Mesothelial cell of epicardium (in vitro differentiated cells): ENCODE measurements at places on chromosomes 2 and 18.
A peak's percentile ranks its signal among the peaks of the same experiment; 100 is the strongest.

GRCh38 chr2:174827371-174828369 is 63.4 kb upstream of the CHRNA1 start:
- DNase-seq = no peak

DNA sequence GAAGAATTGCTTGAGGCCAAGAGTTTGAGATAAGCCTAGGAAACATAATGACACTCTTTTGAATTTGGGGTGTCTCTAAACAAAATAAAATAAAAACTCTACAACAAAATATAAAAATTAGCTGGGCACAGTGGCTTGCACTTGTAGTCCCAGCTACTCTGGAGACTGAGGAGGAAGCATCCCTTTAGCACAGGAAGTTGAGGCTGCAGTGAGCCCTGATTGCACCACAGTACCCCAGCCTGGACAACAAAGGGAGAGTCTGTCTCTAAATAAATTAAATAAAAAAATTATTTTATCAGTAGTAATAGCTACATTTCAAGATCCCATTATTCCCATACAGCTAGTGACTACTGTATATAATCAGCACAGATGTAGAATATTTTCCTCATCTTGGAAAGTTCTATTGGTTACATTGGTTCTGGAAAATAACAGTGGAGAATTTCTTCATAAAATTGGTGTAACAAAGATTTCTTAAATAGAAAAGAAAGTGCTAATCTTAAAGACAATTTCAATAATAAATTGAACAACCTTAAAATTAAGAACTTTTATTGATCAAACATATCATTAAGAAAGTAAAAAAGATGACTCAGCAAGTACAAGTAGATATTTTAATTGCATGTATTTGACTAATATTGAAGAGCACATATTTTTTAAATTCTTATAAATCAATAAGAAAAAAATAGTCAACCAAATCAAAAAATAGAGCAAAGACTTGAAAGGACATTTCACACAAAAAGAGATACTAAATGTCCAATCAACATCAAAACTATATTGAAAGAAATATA is 90.4 kb upstream of the KYNU start:
- DNase-seq = no peak

DNA sequence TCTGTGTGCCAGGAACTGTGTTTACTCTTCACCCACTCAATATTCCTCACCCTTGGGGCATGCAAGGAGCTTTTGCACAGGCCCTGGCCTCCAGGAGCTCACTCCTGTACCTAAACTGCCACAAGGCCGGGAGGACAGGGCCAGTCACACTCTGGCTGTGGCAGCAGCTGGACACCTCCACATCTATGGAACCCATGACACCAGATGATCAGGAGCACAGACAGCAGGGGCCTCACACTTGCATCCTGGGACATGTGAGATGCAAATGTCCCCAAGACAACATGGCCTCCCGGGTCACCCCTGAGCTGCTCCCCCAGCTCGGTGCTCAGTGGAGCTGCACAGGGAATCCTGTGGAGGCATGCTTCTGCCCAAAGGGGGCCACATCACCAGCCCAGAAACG is 61.8 kb upstream of the SLC66A3 start:
- DNase-seq = no peak

DNA sequence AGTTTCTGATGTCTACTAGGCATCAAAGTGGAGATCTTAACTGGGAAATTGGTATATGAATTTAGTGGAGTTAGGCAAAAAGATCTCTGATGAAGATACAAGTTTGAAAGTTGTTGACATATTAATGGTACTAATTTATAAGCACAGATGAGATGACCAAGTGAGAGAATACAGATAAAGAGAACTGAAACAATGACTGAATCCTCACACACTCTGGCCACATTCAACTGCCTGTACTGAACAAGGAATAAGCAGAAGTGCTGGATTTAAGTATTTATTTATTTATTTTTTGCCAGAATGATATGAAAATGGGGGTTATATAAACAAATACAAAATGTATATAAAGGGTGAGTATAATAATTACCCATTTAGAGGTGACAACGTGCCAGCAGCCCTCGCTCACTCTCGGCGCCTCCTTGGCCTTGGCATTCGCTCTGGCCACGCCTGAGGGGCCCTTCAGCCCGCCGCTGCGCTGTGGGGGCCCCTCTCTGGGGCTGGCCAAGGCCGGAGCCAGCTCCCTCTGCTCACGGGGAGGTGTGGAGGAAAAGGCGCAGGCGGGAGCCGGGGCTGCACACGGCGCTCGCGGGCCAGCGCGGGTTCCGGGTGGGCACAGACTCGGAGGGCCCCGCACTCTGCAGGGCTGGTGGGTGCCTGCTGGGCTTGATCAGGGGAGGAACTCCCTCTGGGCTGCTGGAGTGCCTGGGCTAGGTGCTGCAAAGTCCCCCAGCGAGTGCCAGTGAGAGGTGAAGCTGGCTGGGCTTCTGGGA is 1363.9 kb upstream of the CRIM1 start:
- DNase-seq = no peak

DNA sequence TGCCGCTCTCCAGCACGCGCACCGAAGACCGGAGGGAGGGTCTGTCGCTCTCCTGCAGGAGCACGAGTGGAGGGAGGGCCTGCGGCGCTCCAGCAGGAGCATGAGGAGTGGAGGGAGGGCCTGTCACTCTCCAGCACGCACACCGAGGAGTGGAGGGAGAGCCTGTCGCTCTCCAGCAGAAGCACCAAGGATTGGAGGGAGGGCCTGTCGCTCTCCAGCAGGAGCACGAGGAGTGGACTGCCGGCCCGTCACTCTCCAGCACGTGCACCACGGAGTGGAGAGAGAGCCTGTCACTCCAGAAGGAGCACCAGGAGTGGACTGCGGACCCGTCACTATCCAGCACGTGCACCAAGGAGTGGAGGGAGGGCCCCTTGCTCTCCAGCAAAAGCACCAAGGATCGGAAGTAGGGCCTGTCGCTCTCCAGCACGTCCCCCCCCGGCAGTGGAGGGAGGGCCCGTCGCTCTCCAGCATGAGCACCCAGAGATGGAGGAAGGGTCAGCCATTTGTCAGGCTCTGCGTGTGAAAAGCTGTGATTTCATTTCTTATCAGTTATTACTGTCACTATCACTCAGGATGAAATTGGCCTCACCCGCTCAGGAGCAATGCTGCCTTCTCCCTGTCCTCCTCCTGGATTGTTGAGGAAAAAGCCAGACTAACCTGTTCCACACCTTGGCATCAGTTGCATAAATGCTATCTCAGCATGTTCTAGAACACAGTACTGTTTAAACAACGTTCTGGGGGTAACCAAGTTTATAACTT is 35.9 kb downstream of the ADI1 start:
- DNase-seq = no peak

DNA sequence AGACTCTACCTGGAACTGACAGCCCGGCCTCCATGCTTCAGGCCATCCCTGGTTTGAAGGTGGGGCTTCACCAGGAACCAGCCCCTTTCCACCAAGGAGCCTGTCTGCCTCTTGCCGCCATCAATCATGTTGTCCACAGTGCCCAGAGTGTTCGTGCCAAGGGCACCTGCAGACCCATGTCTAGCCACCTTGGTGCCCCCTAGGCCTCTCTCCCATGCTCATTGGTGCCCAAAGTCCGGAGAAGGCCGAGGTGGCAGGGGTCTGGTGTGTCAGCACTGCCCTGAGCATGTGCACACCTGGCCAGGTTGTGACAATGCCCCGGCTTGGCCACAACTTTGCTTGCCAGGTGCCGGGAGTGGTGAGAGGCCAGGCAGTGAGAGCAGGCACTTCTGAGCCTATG is 114.8 kb downstream of the COPS8 start:
- DNase-seq = no peak

DNA sequence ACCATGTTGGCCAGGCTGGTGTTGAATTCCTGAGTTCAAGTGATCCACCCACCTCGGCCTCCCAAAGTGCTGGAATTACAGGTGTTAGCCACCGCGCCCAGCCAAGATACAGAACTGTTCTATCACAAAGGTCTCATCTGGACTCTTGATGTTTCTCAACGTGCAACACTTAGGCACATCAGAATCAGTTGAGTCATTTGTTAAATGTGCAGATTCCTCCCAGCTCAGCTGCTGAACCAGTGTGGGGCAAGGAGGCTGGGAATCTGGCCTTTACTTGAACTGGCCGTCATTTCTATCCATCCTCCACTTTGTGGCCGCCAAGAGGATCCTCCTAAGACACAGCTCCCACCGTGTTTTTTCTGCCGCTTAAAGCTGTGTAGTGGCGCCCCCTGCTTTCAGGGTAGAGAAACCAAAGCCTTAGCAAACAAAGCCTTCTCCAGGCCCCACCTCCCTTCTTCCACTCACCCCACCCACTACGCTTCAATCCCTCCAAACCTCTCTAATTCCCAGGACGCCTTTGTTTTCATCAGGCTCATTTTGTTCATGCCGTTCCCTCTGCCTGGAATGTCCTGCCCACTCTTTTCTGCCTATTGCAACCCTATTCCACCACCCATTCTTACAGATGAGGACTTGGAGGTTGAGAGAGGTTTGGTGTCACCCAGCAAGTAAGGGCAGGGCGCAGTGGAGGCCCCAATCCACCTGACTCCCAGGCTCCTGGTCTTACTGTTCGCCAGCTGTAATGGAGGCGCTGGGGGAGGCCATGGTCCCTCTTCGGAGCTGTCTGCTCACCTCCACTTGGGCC is 776 bp upstream of the SPEG start:
- no peak for DNase-seq

- DNase-seq = no peak
Measured at GRCh38 chr2:101263377-101263800, 10.7 kb downstream of the CNOT11 start.

- DNase-seq = peak; percentile 72
Measured at GRCh38 chr18:2655178-2655953, at the start of gene SMCHD1. Gene SMCHD1, plus strand, starts transcription at chr18:2655726. Its CDS starts 350 bp downstream, at chr18:2656076.

DNA sequence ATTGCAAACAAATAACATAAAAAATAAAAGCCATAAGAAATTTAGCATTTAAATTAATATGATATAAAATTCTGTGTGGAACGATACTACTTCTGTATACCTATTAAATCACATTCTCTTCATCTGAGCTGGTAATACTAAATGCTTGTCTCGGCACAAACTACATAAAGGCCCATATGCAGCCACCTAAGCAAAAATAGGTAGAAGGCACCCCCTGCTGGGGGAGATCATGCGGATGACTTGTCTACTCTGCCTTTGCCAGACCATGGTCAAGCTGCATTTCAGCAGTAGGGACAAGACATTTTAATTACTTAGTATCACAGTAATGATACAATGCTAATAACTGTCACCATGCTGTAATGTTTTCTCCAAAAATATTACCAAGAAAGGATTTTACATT is 108.0 kb downstream of the CDH19 start:
- peak; percentile 82 for DNase-seq

- DNase-seq = no peak
Measured at GRCh38 chr2:40488927-40489677, 37.2 kb upstream of the SLC8A1 start.

DNA sequence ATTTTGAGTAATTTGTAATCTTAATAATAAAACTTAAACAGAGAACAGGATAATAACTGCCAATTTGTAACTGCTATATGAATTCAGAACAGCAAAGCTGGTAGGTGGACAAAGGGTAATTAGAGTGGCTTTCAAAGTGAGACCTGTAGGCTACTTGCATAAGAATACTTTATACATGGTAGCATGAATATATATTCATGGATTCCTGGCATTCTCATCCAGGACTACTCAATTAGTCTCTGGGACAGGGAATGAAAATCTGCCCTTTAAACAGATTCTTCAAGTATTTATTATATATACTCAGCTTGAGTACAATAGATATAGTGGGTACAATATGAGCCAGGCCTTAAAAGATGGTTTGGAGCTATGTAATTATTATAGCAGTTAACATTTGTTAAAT is 419.9 kb downstream of the PIK3C3 start:
- no peak for DNase-seq

GRCh38 chr18:5058768-5059695 is 138.0 kb downstream of the AKAIN1 start:
- no peak for DNase-seq
